Neural crest cell (in vitro differentiated cells): ENCODE measurements at places on chromosomes 1 and 21. TPM values are rescaled to one million over a fixed set of nuclear protein-coding genes. Genes with fewer than 3 reads are reported as not detected.
A peak's percentile ranks its signal among the peaks of the same experiment; 100 is the strongest.

DNA sequence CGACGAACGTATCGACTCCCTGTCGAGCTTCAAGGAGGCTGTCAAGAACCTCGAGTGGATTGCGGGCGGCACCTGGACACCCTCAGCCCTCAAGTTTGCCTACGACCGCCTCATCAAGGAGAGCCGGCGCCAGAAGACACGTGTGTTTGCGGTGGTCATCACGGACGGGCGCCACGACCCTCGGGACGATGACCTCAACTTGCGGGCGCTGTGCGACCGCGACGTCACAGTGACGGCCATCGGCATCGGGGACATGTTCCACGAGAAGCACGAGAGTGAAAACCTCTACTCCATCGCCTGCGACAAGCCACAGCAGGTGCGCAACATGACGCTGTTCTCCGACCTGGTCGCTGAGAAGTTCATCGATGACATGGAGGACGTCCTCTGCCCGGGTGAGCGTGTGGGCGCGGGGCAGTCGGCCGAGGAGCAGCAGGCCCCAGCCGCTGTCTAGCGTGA is 28.0 kb downstream of the COL6A2 start:
- DNase-seq: no peak
- no peak overlapping the region for H3K4me3 ChIP-seq
- H3K27ac ChIP-seq: no peak overlapping the region
- no peaks in the 10 kb centered on the region for H3K36me3 ChIP-seq
- H3K4me1 ChIP-seq: no peaks in the 10 kb centered on the region

GRCh38 chr21:18245464-18245967 is 883 bp downstream of the CHODL start:
- peak; percentile 8 for DNase-seq
- H3K36me3 ChIP-seq: no peaks in the 10 kb centered on the region
- H3K4me1 ChIP-seq: peaks cover 5% of the 10 kb centered on the region
- H3K27me3 ChIP-seq: peaks cover 56% of the 10 kb centered on the region
- H3K4me3 ChIP-seq: peak overlapping the region; percentile 89

DNA sequence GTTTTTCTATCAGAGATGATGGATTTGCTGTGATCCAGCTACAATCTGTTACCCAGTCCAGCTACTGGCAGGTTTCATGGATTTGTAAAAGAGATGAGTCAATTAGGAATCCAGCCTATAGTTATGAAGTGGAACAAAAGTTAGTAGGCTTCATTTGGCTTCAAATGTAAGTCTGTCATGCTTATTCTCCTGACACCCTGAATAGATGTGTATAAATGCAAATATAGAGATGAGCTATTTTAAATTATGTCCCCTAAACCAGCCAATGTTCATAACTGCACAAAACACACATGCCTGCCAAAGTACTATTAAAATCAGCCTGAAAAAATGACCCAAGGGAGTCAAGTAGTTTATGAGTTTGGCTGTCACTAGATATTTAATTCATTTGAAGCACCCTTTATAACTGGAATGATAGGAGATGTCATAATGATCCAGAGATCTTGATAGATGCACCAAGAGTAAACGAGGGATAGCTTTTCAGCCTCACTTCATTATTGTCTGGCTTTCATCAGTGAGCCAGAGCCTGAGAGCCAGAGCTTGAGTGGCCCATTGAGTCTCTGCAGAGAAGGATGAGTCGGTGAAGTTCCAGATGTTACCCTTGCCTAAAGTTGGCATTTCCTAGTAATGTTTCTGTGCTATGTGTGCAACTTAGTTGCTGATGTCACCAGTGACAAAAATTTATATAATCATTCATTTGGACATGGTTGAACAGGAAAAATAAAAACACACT is 11.8 kb upstream of the NTMT2 start:
- H3K4me1 ChIP-seq: peaks cover 15% of the 10 kb centered on the region
- no peak for DNase-seq
- no peaks in the 10 kb centered on the region for H3K36me3 ChIP-seq
- H3K27ac ChIP-seq: no peak overlapping the region
- H3K4me3 ChIP-seq: no peak overlapping the region

DNA sequence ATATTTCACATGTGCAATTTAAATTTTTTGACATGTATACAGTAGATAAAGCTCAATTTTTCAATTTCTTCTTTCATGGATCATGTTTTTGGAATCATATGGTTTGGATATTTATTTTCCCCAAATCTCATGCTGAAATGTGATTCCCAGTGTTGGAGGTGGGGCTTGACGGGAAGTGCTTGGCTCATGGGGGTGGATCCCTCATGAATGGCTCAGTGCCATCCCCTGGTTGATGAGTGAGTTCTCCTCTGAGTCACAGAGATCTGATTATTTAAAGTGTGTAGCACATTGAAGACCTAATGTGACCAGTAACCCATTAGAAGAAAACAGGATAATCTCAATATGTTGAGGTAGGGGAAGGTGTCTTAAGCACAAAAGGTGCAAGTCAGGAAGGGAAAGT is 9.1 kb upstream of the IFI16 start:
- peak overlapping the region; percentile 41 for H3K4me3 ChIP-seq
- no peak overlapping the region for H3K27ac ChIP-seq
- no peak for DNase-seq
- H3K4me1 ChIP-seq: peaks cover 44% of the 10 kb centered on the region

- H3K4me1 ChIP-seq: no peaks in the 10 kb centered on the region
- no peak for DNase-seq
- no peak overlapping the region for H3K4me3 ChIP-seq
- H3K36me3 ChIP-seq: no peaks in the 10 kb centered on the region
These were observed 2.2 kb upstream of the IL20 start for GRCh38 chr1:206863266-206863665.

GRCh38 chr1:42691157-42691498 is 8.9 kb downstream of the YBX1 start:
- peak overlapping the region; percentile 32 for H3K4me3 ChIP-seq
- H3K4me1 ChIP-seq: peaks cover 62% of the 10 kb centered on the region
- H3K36me3 ChIP-seq: peaks cover 19% of the 10 kb centered on the region
- no peaks in the 10 kb centered on the region for H3K27me3 ChIP-seq
- DNase-seq: no peak
- no peak overlapping the region for H3K27ac ChIP-seq

DNA sequence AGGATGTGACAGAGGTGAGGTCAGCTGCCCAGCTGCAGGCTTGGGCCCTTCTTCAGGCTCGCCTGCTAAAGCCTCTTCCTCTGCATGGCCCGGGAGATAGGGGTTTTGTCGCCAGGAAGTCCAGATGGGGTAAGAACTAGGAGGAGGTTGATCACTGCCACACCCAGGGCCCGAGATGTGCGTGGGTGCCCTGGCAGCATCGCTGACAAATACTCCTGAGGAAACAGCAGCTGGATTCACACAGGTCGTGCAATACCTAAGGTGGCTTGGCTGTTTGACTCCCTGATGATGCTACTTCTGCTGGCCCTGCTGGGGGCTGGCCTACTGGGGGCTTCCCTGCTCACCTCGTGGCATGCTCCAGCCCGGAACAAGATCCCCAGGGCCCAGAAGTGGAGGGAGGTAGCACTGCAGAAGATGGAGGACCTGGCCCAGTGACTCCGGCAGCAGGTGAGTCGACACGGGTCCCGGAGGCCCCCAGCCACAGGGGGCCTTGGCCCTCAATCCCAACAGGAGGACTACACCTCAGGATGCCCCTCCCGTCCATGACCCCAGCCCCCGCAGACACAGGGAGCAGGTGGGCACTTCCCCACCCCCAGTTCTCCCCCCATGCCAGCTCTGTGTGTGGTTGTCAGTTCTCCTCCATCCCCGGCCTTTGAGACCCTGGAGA is 29.6 kb downstream of the FAAH start:
- peaks cover 4% of the 10 kb centered on the region for H3K4me1 ChIP-seq
- DNase-seq: no peak
- H3K4me3 ChIP-seq: no peak overlapping the region

- H3K4me3 ChIP-seq: no peak overlapping the region
- H3K27me3 ChIP-seq: no peaks in the 10 kb centered on the region
- H3K4me1 ChIP-seq: peaks cover 16% of the 10 kb centered on the region
These were observed 987 bp upstream of the CDCP2 start for GRCh38 chr1:54153535-54154439.

S100A3 gene
- not detected in 2 replicates for total RNA-seq

DNA sequence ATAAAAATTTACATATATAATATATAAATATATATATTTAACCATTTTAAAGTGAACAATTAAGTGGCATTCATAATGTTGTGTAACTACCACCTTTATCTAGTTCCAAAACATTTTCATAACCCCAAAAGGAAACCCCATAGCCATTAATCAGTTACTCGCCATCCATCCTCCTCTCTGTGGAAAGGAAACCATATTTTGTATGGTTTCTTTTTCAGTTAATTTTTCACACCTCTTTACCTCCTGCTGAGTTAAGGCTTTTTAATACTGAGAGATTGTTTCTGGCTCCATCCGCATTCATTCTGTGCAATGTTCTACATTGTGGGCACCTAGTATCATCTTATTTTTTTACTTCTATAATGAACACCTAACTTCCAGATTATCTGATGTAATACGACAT is 512.1 kb downstream of the LMO4 start:
- no peak for DNase-seq
- no peak overlapping the region for H3K27ac ChIP-seq
- no peaks in the 10 kb centered on the region for H3K36me3 ChIP-seq
- no peaks in the 10 kb centered on the region for H3K27me3 ChIP-seq

GRCh38 chr1:167635156-167635648 is 5.2 kb downstream of the RCSD1 start:
- no peak for DNase-seq
- peaks cover 34% of the 10 kb centered on the region for H3K4me1 ChIP-seq
- no peaks in the 10 kb centered on the region for H3K36me3 ChIP-seq
- H3K4me3 ChIP-seq: no peak overlapping the region
- peaks cover 60% of the 10 kb centered on the region for H3K27me3 ChIP-seq

- H3K4me1 ChIP-seq: peaks cover 4% of the 10 kb centered on the region
- H3K4me3 ChIP-seq: no peak overlapping the region
- no peaks in the 10 kb centered on the region for H3K36me3 ChIP-seq
- DNase-seq: no peak
These were observed 29.3 kb upstream of the DDAH1 start for GRCh38 chr1:85494074-85494903.

- no peak overlapping the region for H3K27ac ChIP-seq
- peaks cover 3% of the 10 kb centered on the region for H3K4me1 ChIP-seq
- no peaks in the 10 kb centered on the region for H3K27me3 ChIP-seq
- DNase-seq: no peak
- H3K36me3 ChIP-seq: no peaks in the 10 kb centered on the region
- no peak overlapping the region for H3K4me3 ChIP-seq
These were observed 444.0 kb downstream of the PTPRC start for GRCh38 chr1:199082778-199083389.

PDIK1L gene
- total RNA-seq: 22.8 and 23.8 TPM in 2 replicates

DNA sequence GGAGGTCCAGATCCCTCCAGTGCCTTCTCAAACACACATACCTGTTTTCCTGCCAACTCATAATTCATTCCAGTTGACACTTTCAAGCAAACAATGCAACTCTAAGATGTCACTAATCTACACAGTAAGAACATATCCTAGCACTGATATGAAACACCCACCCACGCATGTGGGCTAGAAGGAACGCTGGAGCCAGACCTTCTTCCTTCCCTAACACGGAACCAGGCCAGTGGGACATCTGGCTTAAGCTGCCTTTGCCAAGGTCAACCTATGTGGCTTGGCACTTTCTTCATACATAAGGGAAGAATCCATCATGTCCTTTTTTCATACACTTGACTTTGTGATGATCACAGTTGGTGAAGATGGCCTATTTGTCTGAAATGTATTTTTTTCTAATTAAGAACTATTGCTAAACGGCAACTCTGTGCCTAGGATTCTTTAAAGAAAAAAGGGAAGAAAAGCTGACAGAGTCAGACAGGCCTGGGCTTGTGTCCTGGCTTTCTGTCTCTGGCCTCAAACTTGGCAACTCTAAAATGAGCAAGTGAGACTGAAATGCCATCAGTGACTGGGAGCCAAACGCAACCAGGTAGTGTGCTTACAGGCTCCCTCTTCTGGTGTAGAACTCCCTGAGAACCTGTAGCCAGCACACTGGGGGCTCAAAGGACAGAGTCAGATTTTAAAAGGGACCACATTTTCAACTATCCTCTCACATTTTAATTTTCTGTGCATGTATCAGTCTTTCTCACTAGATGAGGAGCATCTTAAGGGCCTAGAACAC is 92.6 kb upstream of the BEND5 start:
- H3K4me1 ChIP-seq: no peaks in the 10 kb centered on the region
- H3K36me3 ChIP-seq: no peaks in the 10 kb centered on the region
- no peak overlapping the region for H3K27ac ChIP-seq
- DNase-seq: no peak

FAM177B gene
- total RNA-seq: 0.47 TPM in 1 of 2 replicates, not detected in the other

- H3K27ac ChIP-seq: no peak overlapping the region
- no peak for DNase-seq
- H3K4me1 ChIP-seq: no peaks in the 10 kb centered on the region
- no peaks in the 10 kb centered on the region for H3K36me3 ChIP-seq
These were observed 18.1 kb downstream of the CYP4B1 start for GRCh38 chr1:46816930-46817329.

RGS16 gene
- total RNA-seq: 5.8 and 6.4 TPM in 2 replicates

- peaks cover 4% of the 10 kb centered on the region for H3K36me3 ChIP-seq
- no peak overlapping the region for H3K27ac ChIP-seq
- DNase-seq: no peak
- H3K4me3 ChIP-seq: no peak overlapping the region
- H3K27me3 ChIP-seq: peaks cover 14% of the 10 kb centered on the region
- H3K4me1 ChIP-seq: peaks cover 53% of the 10 kb centered on the region
These were observed 40.2 kb upstream of the NLRP3 start for GRCh38 chr1:247375747-247376146.

TSSK3 gene
- total RNA-seq: 2.2 and 2.7 TPM in 2 replicates

GRCh38 chr21:43819511-43820405 is 30.4 kb downstream of the RRP1 start:
- H3K27ac ChIP-seq: no peak overlapping the region
- DNase-seq: no peak
- H3K36me3 ChIP-seq: no peaks in the 10 kb centered on the region
- peaks cover 8% of the 10 kb centered on the region for H3K4me1 ChIP-seq
- no peaks in the 10 kb centered on the region for H3K27me3 ChIP-seq

DNA sequence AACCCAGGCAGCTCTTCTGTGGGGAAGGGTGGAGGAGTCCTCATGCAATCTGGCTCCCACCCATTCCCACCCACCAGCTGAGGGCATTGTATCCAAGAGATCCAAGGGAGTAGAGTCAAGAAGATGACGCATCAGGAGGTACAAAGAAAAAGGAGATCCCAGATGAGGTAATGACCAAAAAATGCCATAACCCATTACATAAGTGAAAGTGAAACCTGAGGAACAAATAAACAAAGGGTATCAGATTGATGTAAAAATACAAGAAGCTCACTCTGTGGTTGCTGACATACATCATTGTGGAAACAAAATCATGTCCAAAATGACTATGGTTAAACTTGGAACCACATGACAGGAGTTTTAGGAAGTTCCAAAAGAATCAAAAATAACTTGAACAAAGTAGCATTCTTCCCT is 42.5 kb downstream of the CCN1 start:
- H3K27me3 ChIP-seq: no peaks in the 10 kb centered on the region
- H3K4me3 ChIP-seq: no peak overlapping the region
- DNase-seq: no peak
- H3K27ac ChIP-seq: no peak overlapping the region
- no peaks in the 10 kb centered on the region for H3K4me1 ChIP-seq

PLEKHG5 gene
- 28.9 and 31.7 TPM in 2 replicates for total RNA-seq

DNA sequence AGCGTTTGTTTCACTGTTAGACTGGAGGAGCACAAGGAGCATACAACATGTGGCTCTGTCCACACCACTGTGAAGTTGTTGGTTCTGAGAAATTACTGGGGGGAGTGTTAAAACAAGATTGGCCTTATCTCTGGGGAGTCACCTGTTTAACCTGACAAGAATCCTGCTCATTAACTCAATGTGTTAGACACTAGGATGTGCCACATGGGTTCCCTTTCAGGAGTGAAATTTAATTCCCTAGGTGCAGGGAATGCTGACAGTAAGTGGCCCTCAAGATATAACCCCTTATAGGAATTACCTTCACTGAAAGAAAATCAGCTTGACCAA is 45.8 kb upstream of the WNT2B start:
- no peaks in the 10 kb centered on the region for H3K36me3 ChIP-seq
- no peak overlapping the region for H3K27ac ChIP-seq
- H3K4me1 ChIP-seq: peaks cover 20% of the 10 kb centered on the region
